IPS DF 6.9 (cell line): ENCODE measurements at places on chromosomes 2 and 18.

DNA sequence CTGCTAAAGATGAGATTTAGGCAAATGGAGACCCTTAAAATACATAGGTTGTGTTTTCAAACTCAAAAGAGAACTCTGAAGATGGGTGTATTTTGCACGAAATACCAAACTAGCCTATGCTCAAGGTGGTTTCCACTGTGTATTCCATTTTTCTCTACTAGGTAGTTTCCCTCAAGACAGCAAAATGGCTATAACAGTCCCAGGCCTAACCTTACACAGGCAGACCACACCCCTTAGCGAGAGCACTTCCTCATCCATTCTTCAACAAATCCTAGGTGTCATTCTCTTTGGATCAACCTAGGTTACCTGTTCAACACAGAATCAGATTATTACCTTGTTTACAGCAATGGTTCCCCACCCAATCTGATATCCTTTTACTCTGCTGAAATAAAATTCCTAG lies 42.6 kb downstream of the HNRNPLL start:
- no peak for DNase-seq

DNA sequence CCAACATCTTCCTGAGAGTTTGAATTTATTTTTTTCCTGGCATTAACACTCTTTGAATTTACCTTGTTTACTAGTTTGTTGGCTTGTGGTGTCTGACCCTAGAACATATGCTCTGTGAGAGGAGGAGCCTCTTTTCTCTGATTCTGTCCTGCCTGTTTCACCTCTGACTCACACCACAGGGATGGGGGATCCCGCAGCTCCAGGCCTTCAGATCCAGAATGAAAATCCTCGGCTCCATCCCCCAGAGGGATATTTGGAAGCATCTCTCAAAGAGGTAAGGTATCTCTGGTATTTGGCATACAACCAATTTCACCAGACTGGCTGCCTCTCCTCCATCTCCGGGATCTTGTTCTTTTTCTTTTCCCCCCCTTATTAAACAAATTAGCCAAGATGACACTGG lies 104.7 kb downstream of the GPR39 start:
- no peak for DNase-seq

DNA sequence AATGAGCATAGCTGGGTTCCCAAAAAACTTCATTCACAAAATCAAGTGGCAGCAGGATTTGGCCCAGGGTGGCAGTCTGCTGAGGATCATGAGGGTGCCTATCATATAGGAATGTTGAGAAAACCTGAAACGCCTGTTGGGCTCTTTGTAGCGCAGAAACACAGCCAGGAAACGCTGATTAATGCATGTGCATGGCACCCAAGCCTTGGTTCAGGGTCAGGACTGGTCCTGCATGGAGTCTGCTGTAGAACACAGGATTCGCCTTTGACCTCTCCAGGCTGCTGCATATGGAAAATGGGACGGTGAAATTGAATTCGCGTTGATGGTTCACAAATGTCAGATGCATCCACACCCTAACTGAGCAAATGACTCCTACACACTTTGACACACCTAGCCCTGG lies 227.9 kb upstream of the COPS8 start:
- no peak for DNase-seq

- DNase-seq, result no peak
Measured at GRCh38 chr2:88123164-88123974, 4.5 kb downstream of the FABP1 start.

DNA sequence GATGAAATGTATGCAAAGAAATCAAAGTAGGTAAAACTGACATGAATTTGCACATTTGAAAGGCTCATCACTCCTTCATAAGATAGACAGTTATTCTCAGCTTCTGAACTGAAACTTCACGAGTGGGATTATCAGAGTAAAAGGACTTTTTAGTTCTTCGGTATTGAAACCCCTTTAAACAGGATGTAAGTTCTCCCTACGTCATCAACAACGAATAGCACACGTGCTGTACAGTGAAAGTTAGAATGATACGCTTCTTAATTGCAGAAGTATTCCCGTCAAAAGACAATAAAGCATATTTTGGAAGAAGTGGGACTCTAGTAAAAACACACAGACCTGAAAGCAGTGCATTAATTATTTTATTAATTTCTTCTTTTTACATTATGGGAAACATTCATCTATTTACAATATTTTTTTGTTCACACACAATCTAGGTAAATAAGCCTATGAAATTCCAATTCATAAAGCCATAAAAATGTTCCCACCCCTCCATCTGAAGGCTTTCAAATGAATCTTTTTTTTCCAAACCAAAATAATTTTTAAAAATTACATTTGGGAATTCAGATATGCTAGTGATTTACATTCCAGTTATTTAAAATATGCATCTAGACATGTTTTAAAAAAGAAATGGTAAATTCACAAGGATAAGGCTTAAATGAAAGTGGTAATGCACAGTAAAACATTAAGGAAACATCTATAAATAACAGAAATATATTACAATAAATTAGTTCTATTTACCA lies 45.9 kb downstream of the TGIF1 start:
- DNase-seq, result no peak

DNA sequence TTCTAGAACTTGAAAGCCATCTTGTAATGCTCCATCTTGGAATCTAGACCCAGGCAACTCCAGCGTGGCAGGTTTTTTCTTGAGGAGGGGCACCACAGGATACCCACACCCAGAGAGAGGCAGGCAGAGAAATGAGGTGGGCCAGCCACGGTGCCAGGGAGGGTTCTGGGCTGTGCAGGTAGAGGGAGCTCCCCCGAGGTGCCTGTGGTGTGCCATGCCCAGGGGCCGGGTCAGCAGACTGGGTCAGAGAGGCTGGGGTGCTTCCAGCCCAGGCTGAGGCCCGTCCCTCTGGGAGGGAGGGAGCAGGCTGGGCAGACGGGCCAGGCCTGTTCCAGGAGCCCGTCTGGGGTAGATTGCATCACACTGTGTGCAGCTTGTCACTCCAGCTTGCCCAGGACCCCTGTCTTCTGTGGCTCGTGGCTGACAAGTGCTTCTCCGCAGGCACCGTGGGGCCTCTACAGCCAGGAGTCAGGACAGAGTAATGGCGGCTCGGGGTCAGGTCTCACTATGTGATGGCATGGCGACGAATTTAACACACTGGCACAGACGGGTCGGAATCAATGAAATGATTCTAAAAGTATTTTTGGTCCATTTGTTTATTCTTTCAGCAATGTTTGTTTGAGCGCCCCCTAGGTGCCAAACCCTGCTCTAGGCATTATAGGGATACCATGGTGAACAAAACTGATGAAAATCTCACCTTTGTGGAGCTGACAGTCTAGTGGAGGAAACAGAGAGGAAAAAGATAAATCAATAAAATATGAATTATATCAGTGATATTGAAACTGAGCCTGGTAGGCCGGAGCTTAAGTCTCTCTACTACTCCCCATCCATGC lies 144.0 kb downstream of the ACOXL start:
- DNase-seq, result no peak

GRCh38 chr2:106858810-106859209 lies 27.2 kb downstream of the ST6GAL2 start:
- no peak for DNase-seq

DNA sequence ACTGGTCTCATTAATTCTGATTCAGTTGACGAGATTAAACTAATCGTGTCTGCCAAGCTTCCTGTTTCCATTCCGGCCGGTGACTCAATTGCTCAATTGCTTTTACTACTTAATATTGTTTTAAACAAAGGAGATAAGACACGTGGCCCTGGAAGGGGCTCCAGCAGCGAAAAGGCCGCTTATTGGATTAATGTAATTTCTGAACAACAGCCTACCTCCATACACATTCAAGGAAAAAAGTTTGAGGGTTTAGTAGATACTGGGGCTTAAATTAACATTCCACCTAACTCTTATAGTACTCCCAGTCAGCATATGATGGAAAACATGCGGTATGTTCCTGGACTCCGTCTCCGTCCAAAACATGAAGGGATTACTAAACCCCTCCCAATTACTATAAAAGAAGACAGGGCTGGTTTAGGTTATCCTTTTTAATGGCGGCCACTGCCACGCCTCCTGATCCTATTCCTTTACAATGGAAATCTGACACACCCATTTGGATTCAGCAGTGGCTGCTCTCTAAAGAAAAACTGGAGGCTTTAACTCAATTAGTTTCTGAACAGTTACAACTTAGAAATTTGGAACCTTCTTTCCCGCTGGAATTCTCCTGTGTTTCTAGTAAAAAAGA lies 27.1 kb downstream of the VPS54 start:
- no peak for DNase-seq

DNA sequence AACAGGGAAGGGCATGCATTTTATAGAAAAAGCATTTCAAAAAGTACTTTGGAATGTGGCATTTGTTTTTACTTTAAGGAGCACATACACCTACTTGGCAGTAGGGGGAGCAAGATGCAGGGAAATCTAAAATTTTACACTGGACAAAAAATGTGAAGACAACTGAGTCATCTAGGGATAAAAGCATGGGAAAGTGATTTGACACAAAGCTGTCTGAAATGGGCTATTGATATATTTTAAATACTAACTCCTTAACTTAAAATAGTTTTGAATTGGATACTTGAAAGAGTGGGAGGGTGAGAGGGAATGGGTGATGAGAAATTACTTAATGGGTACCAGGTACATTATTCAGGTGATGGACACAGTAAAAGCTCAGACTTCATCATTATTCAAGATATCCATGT lies 15.8 kb downstream of the TMEM200C start:
- no peak for DNase-seq

DNA sequence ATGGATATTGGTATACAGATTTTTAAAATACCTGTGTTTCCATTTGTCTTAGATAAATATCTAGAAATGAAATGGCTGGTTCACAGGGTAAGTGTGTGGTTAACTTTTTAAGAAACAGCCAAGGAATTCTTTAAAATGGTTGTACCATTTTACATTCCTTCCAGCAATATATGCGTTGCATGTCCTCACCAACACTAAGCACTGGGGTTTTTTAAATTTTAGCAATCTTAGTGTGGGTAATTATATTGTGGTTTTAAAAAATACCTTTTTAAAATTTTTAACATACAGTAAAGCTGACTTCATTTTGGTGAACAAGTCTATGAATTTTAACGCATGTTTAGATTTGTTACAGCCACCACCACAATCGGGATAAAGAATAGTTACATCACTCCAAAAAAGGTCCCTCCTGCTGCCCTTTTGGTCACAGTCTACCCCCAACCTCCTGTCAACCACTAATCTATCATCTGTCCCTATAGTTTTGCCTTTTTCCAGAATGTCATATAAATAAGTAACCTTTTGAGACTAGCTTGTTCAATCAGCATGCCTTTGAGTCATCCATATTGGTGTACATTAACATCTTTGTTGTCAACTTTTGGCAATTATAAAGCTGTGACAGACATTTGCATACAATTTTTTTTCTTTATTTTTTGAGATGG lies 128.1 kb upstream of the MSTN start:
- DNase-seq, result no peak

DNA sequence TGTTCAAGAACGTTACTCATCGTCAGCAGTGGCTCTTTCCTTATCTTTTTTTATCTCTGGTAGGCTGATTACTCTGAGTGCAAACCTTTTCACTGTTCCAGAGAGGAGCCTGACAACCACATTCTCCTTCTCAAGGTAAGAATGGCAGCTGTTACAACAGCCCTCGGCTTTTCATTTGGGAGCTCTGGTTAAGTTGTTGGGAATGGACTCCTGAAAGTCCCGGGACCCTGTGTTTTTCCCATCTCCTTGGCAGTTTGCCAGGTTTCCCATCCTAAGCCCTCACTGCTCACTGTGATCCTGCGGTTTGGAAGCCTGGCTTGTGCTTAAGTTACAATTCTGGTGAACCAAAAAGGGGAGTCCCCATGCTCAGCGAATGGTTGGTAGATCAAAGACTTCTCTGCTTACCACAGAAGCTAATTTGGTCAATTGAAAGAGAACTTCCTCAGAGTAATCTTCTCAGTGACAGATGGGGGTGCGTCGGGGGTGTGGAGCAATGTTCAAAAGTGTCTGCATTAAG lies 122.3 kb downstream of the LYPD6B start:
- no peak for DNase-seq

DNA sequence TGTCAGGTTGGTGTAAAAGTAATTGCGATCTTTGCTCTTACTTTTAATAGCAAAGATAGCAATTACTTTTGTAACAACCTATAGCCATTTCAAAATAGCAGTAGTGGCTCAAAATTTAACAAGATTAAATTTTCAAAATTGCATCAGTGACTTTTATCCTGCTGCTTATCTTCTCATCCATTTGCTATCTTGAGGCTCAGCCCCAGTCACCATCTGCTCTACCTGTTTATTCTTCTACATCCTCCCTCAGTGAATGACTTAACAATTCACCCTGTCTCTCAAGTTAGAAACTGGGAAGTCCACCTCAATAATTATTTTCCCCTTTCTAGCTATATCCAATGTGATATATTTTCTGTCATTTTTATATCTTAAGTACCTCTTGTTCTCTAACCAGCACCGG lies 148.6 kb upstream of the ZNF804A start:
- no peak for DNase-seq

DNA sequence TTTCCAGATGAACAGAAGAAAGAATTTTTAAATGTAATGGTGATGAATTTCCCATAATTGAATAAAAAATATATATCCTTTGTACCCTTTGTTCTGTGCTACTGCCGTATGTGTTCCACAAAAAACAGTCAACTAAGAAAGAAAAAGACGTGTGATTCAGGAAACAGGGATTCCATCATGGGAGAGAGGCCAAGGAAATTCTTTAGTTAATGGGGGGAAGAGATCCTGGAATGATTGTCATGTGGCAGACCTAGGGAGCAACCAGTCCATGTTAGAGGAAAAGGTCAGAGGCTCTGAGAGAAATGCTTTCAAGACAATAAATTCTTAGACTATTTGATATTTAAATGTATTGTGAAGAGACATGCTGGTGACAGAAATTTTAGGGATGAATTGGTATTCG lies 76.6 kb downstream of the CPO start:
- DNase-seq, result no peak

DNA sequence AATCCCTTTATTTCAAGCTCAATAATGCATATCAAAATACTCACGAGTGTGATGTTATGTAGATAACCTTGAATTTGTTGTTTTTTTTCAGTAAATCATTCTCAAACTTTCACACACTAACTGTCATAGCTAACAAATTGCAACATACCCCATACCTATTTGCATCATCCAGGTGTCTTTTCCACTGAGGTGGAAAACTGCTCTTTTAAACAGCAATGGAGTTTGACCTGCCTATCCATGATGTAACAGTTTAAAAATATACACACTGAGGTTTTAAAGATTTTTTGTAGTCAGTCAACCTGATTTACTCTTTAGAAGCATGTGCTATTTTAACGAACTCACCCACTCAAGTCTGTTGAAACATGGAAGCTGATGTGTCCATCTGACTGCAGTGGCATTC lies 298.7 kb downstream of the RND3 start:
- no peak for DNase-seq

- DNase-seq, result no peak
Measured at GRCh38 chr2:231549446-231550239, 19.4 kb upstream of the NMUR1 start.

GRCh38 chr2:238651306-238652052 lies 196.4 kb upstream of the TWIST2 start:
- no peak for DNase-seq
